ENCODE measurements at places on chromosomes 5 and 9. TPM values are rescaled to one million over a fixed set of nuclear protein-coding genes. Genes with fewer than 3 reads are reported as not detected.

GRCh38 chr9:70988551-70988950, 132.9 kb downstream of the TRPM3 start:
- DNase-seq = no peak

- DNase-seq = no peak
Measured at GRCh38 chr5:9615331-9615730, 14.8 kb downstream of the TAS2R1 start.

DNA sequence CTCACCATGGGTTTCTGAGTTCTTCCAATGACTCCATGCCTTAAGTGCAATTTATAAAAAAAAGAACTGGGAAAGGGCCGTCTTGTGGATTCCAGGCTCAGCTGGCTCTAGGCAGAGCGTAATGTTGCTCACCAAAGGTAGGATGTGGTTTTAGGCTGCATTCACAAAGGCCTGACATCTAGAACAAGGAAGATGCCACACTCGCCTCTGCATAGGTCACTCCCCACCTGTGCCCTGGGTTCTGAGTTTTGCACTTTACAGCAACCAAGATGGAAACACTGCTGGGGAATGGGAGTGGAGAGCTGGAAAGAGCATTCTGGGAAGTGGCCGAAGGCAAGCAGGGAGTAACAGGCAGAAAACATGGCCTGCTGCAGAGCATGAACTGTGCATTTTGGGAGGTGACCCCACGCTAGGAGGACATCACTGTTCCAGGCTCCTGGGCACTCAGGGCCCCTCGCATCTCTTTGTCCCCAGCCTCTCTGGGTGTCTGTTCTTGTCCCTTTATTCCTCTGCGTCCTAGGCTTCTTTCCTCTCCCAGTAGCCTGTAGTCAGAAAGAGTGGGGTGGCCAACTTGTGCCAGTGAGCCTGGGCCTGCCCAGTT, 12.3 kb downstream of the FCN2 start:
- no peak for DNase-seq

DNA sequence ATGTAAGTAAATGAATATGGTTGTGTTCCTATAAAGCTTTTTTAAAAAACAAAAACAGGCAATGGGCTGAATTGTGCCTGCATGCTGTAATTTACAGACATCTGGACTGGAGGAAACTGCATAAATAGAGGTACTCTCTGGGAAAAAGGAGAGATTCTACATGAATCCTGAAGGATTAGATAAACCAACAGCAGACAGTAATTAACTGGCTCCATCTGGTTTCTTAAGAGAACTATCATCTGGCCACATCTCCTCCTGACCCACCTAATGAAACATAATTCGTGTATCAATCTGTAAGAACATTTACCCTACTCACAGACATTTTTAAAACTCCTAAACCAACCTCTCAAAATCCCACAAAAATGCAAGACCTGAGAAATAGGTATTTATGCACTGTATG, 528.1 kb upstream of the ST8SIA4 start:
- no peak for DNase-seq

DNA sequence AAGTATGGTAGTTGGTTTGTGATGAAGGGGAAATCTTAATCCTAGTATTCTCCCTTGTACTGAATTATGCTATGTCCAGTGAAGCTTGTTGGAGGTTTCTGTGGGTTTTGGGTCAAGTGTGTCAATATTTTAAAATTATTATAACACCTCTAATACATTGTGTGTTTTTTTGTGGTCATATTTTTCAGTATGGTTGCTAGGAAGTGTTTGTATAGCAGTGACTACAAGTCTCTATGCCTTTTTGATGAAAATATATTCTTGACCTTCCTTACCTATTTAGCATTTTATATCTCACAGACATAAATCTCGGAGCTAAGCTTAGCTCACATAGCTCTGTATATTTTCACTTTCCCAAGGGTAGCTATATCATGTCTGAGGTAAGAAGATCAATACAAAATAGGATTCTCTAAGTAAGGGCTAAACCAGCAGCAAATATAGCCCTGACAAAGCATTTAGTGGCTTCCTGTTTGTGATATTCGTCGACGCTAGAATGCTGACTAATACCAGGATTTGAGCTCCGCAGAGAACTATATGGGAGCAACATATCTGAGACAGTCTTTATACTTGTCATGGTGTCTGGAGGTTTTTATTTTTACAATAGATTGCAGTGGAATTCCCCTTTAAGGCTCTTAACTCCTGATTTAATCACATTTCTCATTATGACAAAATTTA, 82.3 kb downstream of the MACIR start:
- no peak for DNase-seq

The KCNN2 gene
- 3.9 TPM for total RNA-seq

The LCN10 gene
- 2.2 TPM for total RNA-seq

The IFNB1 gene
- 5.8 TPM for total RNA-seq

The CCL27 gene
- total RNA-seq = not detected

The IFNA13 gene
- total RNA-seq = 8.2 TPM

The OR1J2 gene
- 1.2 TPM for total RNA-seq

The RORB gene
- 1.7 TPM for total RNA-seq
